Activated T-cell treated with anti-CD3 and anti-CD28 coated beads for 4 hours (primary cell): ENCODE measurements at places on chromosomes 6 and 20.

GRCh38 chr20:10770753-10771152 is 97.0 kb upstream of the JAG1 start:
- DNase-seq: no peak

- DNase-seq: no peak
These were observed 40.8 kb downstream of the ITCH start for GRCh38 chr20:34403908-34404307.

DNA sequence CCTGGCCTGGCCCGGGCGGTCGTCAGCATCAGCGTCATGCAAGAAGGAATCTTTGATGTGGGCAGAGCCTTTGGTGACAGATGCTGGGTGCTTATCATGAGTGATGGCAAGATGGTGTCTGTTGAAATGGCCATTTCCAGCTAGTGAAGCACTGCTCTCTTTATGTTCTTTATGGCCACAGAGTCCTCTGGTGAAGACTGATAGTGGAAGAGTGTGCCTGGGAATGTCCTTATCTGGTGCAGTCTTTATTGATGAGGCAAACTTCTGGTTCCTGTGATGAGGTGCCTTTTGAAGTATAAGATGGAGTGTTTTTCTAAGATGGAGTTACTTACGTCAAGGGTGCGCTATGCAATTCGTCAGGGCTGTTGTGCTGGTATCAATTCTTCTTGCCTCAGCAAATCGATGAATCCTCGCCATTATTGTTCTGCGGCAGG is 22.6 kb upstream of the CCR6 start:
- DNase-seq: no peak

GRCh38 chr20:47243003-47243402 is 113.5 kb downstream of the ZMYND8 start:
- no peak for DNase-seq

DNA sequence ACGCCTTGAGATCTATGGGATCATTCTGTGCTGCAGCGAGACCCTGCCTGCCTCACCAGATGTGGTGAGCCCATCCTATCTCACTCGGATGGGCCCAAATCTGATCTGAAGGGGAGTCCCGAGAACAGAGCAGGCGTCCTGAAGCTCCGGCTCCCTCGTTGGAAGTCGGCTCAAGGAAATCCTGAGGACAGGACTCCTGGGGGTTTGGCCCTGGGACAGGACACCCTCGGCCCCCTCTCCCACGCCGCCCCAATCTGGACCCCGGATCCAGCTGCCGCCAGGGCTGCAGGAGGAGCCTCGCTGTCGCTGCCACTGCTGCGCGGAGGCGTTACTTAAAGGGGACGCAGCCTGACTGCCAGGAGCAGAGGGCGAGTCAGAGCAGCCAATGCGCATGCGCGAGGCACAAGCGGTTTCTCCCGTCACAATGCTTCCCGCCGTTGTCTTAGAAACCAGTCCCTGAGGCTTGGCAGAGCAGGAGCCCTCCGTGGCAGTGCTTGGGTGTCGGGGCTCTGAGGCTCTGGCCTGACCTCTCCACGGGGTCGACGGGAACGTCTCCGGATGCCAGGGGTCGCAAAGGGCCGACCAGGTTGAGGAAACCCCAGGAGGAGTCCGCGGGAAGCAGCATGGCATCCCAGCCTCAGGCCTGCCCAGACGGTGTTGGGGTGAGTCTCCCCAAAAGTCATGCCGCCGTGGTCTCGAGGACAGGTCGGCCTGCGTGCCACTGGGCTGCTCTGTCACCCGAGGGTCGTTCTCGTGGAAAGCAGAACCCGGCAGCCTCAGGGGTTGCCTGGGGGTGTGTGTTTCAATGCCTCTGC is 1567.8 kb upstream of the DEFB115 start:
- DNase-seq: peak; percentile 14
